Uterus (tissue), 4 donors: ENCODE measurements at places on chromosomes 3 and 15. TPM values are rescaled to one million over a fixed set of nuclear protein-coding genes. Genes with fewer than 3 reads are reported as not detected.

DUOXA1 gene
- not detected for total RNA-seq

FSTL1 gene
- 479 TPM for total RNA-seq

TTC21A gene
- 16.3 TPM for total RNA-seq

BOC gene
- 103 TPM for total RNA-seq

ANKRD63 gene
- 0.52 TPM for total RNA-seq

MESP2 gene
- not detected for total RNA-seq

ARHGAP31 gene
- 17.6 TPM for total RNA-seq

PLSCR5 gene
- total RNA-seq, result not detected

AQP9 gene
- total RNA-seq, result 0.59 TPM

SLC15A2 gene
- total RNA-seq, result 0.77 TPM

- DNase-seq, result no peak
- no peaks in the 10 kb centered on the region for H3K36me3 ChIP-seq
- H3K4me1 ChIP-seq, result no peaks in the 10 kb centered on the region
- H3K4me3 ChIP-seq, result no peak overlapping the region
These were observed 113.8 kb upstream of the KCNMB2 start for GRCh38 chr3:178422406-178422805.

GRCh38 chr3:179848711-179849110 is 188.0 kb downstream of the PEX5L start:
- no peaks in the 10 kb centered on the region for H3K4me1 ChIP-seq
- H3K36me3 ChIP-seq, result no peaks in the 10 kb centered on the region
- DNase-seq, result no peak
- no peak overlapping the region for H3K27ac ChIP-seq
- no peaks in the 10 kb centered on the region for H3K27me3 ChIP-seq

GRCh38 chr3:23931597-23931996 is 13.5 kb upstream of the NR1D2 start:
- no peaks in the 10 kb centered on the region for H3K36me3 ChIP-seq
- H3K4me1 ChIP-seq, result no peaks in the 10 kb centered on the region
- no peak overlapping the region for H3K4me3 ChIP-seq
- H3K27ac ChIP-seq, result no peak overlapping the region
- H3K27me3 ChIP-seq, result no peaks in the 10 kb centered on the region

GRCh38 chr15:31336593-31337295 is 10.1 kb downstream of the KLF13 start:
- no peaks in the 10 kb centered on the region for H3K36me3 ChIP-seq
- peak overlapping the region; percentile 86 for H3K27ac ChIP-seq
- peaks cover 12% of the 10 kb centered on the region for H3K4me1 ChIP-seq
- no peak overlapping the region for H3K4me3 ChIP-seq

DNA sequence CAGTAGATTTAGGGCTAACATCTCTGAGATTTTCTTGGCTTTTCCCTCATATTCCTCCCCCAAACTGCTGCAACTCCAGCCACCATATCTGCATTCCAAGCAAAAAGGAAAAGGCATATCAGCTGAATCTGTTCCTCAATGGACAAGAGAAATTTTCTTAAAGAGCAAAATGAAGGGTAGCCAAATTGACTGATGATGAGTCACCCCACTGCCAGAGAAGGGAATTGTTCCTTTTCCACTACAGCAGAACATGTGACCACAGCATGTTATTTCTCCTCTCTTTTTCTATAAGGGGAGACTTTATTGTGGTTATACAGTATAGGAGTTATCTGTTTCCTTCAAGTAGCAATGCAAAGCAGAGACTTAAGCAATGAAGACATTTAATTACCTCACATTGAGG is 172.5 kb downstream of the MTHFS start:
- H3K4me1 ChIP-seq, result no peaks in the 10 kb centered on the region
- no peak overlapping the region for H3K4me3 ChIP-seq
- H3K27ac ChIP-seq, result no peak overlapping the region
- H3K27me3 ChIP-seq, result no peaks in the 10 kb centered on the region
- no peaks in the 10 kb centered on the region for H3K36me3 ChIP-seq
- DNase-seq, result no peak

GRCh38 chr3:58041182-58041825 is 33.1 kb downstream of the FLNB start:
- no peaks in the 10 kb centered on the region for H3K4me1 ChIP-seq
- H3K27ac ChIP-seq, result peak overlapping the region; percentile 65
- H3K36me3 ChIP-seq, result no peaks in the 10 kb centered on the region
- H3K27me3 ChIP-seq, result no peaks in the 10 kb centered on the region
- no peak for DNase-seq

- no peak overlapping the region for H3K27ac ChIP-seq
- no peak for DNase-seq
- H3K4me3 ChIP-seq, result no peak overlapping the region
- no peaks in the 10 kb centered on the region for H3K27me3 ChIP-seq
- no peaks in the 10 kb centered on the region for H3K4me1 ChIP-seq
These were observed 24.5 kb downstream of the RASA2 start for GRCh38 chr3:141511361-141511760.

DNA sequence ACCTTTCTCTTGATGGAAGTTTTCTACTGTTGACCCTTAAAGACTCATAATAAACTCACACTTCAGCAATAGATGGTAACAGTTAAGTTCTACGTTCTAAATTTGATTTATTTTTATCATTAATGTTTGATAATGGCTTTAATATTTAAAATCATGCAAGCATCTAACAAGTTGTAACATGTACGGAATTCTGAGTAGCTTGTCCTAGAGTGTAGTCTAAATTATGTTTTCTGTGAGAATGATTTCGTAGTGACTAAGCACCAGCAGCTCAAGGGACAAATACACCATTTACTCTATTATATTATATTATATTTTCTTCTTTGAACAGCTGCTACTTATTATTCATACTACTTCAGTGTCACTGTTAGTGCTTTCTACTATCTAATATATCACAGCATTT is 345.6 kb downstream of the NLGN1 start:
- no peak overlapping the region for H3K27ac ChIP-seq
- H3K4me1 ChIP-seq, result no peaks in the 10 kb centered on the region
- no peaks in the 10 kb centered on the region for H3K27me3 ChIP-seq
- H3K36me3 ChIP-seq, result no peaks in the 10 kb centered on the region

DNA sequence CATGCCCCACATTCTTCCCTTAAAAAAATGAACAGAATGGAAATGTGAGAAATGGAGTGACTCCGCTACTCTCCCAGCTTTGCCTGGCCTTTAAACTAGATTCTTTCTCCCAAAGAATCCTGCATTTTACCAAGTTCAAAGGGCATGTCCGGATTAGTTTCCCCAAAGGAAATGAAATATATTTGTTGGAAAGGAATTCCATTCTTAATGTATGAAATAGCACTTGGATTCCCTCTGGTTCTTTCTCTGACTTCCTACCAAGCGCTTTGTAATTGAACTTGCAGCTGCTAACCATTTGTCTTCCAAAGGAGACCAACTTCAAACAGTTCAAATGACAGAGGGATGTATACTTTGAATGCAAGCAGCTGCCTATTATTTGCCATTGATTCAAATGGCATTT is 18.9 kb downstream of the MAP2K1 start:
- no peak overlapping the region for H3K27ac ChIP-seq
- no peaks in the 10 kb centered on the region for H3K4me1 ChIP-seq
- no peaks in the 10 kb centered on the region for H3K27me3 ChIP-seq
- H3K4me3 ChIP-seq, result no peak overlapping the region
- DNase-seq, result no peak

DNA sequence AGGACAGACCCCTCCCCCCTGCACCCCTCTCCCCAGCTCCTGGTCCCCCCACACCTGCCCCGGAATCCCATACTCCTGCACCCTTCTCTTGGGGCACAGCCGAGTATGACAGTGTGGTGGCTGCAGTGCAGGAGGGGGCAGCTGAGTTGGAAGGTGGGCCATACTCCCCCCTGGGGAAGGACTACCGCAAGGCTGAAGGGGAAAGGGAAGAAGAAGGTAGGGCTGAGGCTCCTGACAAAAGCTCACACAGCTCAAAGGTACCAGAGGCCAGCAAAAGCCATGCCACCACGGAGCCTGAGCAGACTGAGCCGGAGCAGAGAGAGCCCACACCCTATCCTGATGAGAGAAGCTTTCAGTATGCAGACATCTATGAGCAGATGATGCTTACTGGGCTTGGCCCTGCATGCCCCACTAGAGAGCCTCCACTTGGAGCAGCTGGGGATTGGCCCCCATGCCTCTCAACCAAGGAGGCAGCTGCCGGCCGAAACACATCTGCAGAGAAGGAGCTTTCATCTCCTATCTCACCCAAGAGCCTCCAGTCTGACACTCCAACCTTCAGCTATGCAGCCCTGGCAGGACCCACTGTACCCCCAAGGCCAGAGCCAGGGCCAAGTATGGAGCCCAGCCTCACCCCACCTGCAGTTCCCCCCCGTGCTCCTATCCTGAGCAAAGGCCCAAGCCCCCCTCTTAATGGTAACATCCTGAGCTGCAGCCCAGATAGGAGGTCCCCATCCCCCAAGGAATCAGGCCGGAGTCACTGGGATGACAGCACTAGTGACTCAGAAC is 9.8 kb downstream of the MAP1A start:
- DNase-seq, result no peak
- H3K4me3 ChIP-seq, result no peak overlapping the region
- no peaks in the 10 kb centered on the region for H3K27me3 ChIP-seq
- no peaks in the 10 kb centered on the region for H3K36me3 ChIP-seq
- no peak overlapping the region for H3K27ac ChIP-seq

DNA sequence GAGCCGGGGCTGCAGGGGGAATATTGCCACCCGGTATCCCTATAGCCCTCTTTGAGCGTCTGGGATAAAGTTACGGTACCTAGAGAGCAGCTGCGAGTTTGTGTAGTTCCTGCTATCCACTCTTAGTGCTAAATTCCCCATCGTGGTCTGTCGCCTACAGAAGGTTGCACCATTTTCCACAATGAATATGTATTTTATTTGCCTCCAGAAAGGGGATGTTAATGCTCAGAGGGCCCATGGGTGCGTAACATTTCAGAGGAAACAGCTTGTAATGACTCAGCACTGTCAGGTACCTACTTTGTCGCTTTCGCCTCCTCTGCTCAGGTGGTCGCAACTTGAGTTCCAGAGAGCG is 1.1 kb downstream of the SLCO3A1 start:
- peak overlapping the region; percentile 55 for H3K4me3 ChIP-seq
- DNase-seq, result no peak
- H3K27ac ChIP-seq, result peak overlapping the region; percentile 98
- peaks cover 5% of the 10 kb centered on the region for H3K4me1 ChIP-seq
- no peaks in the 10 kb centered on the region for H3K36me3 ChIP-seq
- H3K27me3 ChIP-seq, result no peaks in the 10 kb centered on the region

GRCh38 chr3:132781922-132782321 is 59.7 kb upstream of the NPHP3 start:
- H3K4me3 ChIP-seq, result no peak overlapping the region
- DNase-seq, result no peak
- no peaks in the 10 kb centered on the region for H3K36me3 ChIP-seq
- no peaks in the 10 kb centered on the region for H3K4me1 ChIP-seq
- H3K27me3 ChIP-seq, result no peaks in the 10 kb centered on the region

GRCh38 chr15:74433592-74434262 is at the start of gene SEMA7A:
SEMA7A (minus strand) TSS chr15:74433958; CDS start chr15:74433918, 40 bp downstream.
- H3K27me3 ChIP-seq, result no peaks in the 10 kb centered on the region
- H3K4me1 ChIP-seq, result peaks cover 11% of the 10 kb centered on the region
- peak within 1 kb of the TSS; percentile 67 for H3K27ac ChIP-seq
- H3K36me3 ChIP-seq, result no peaks in the 10 kb centered on the region
- H3K4me3 ChIP-seq, result peak within 1 kb of the TSS; percentile 79

- peak overlapping the region; percentile 83 for H3K27ac ChIP-seq
- peak overlapping the region; percentile 22 for H3K4me3 ChIP-seq
- H3K36me3 ChIP-seq, result no peaks in the 10 kb centered on the region
- no peaks in the 10 kb centered on the region for H3K4me1 ChIP-seq
- DNase-seq, result no peak
- no peaks in the 10 kb centered on the region for H3K27me3 ChIP-seq
These were observed 125.9 kb downstream of the ADAMTS9 start for GRCh38 chr3:64561868-64562267.

GRCh38 chr3:144852999-144853398 is 881.4 kb downstream of the DIPK2A start:
- no peak overlapping the region for H3K4me3 ChIP-seq
- H3K27me3 ChIP-seq, result no peaks in the 10 kb centered on the region
- no peaks in the 10 kb centered on the region for H3K4me1 ChIP-seq
- no peak overlapping the region for H3K27ac ChIP-seq

DNA sequence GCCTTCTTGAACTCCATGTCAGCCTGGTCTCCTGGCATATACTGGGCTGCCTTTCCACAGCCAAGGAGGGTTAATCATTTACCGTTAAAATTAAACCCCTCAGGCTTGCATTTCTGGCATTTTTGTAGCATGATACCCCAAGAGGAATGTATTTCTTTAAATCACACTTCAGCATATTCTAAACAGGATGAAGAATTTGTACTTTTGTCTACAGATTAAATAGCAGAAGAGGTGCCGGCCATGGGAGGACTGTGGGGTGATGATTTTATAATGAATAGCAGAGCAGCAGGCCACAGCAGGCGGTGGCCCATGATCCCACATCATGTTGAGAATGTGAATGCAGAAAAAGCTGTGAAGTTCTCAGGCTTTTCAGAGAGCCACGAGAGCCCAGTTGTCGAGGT is 90.2 kb downstream of the ARNT2 start:
- no peaks in the 10 kb centered on the region for H3K36me3 ChIP-seq
- H3K4me1 ChIP-seq, result no peaks in the 10 kb centered on the region
- no peak overlapping the region for H3K4me3 ChIP-seq
- no peak for DNase-seq

GRCh38 chr15:63372018-63372705 is 9.5 kb downstream of the CA12 start:
- peak; percentile 68 for DNase-seq
- H3K4me1 ChIP-seq, result peaks cover 15% of the 10 kb centered on the region
- H3K27me3 ChIP-seq, result no peaks in the 10 kb centered on the region
- H3K36me3 ChIP-seq, result no peaks in the 10 kb centered on the region
- H3K27ac ChIP-seq, result peak overlapping the region; percentile 67
- H3K4me3 ChIP-seq, result no peak overlapping the region

- H3K36me3 ChIP-seq, result no peaks in the 10 kb centered on the region
- no peak for DNase-seq
- H3K4me1 ChIP-seq, result no peaks in the 10 kb centered on the region
- H3K27me3 ChIP-seq, result no peaks in the 10 kb centered on the region
- no peak overlapping the region for H3K27ac ChIP-seq
- H3K4me3 ChIP-seq, result no peak overlapping the region
These were observed 5.2 kb upstream of the LCTL start for GRCh38 chr15:66570842-66571478.

- H3K27ac ChIP-seq, result no peak overlapping the region
- H3K27me3 ChIP-seq, result no peaks in the 10 kb centered on the region
- H3K36me3 ChIP-seq, result no peaks in the 10 kb centered on the region
These were observed 45.1 kb downstream of the MFSD1 start for GRCh38 chr3:158846803-158847451.

- H3K27me3 ChIP-seq, result no peaks in the 10 kb centered on the region
- no peak overlapping the region for H3K27ac ChIP-seq
- H3K36me3 ChIP-seq, result no peaks in the 10 kb centered on the region
- no peak for DNase-seq
- no peak overlapping the region for H3K4me3 ChIP-seq
- no peaks in the 10 kb centered on the region for H3K4me1 ChIP-seq
These were observed 353.6 kb downstream of the CNTN4 start for GRCh38 chr3:2452249-2452648.

- H3K36me3 ChIP-seq, result no peaks in the 10 kb centered on the region
- H3K27me3 ChIP-seq, result no peaks in the 10 kb centered on the region
- no peaks in the 10 kb centered on the region for H3K4me1 ChIP-seq
- DNase-seq, result no peak
- H3K27ac ChIP-seq, result no peak overlapping the region
- H3K4me3 ChIP-seq, result no peak overlapping the region
These were observed 142.9 kb upstream of the MRPL3 start for GRCh38 chr3:131645638-131646037.
